WTC11 (cell line): ENCODE measurements at places on chromosomes 5 and 9. TPM values are rescaled to one million over a fixed set of nuclear protein-coding genes. Genes with fewer than 3 reads are reported as not detected.

- DNase-seq = no peak
Observed at GRCh38 chr5:32754284-32754683, 43.2 kb downstream of the NPR3 start.

The DNAJA1 gene
- total RNA-seq = 74.5 to 96.5 TPM (median 95.6 TPM) in 3 replicates

The PCDHA6 gene
- 2.0 to 2.4 TPM (median 2.4 TPM) in 3 replicates for total RNA-seq

- no peak for DNase-seq
Observed at GRCh38 chr5:10660720-10661387, 97.0 kb downstream of the ANKRD33B start.

The GRXCR2 gene
- not detected in 3 replicates for total RNA-seq

GRCh38 chr9:136857166-136857565, 5.0 kb downstream of the MAMDC4 start:
- no peak for DNase-seq

DNA sequence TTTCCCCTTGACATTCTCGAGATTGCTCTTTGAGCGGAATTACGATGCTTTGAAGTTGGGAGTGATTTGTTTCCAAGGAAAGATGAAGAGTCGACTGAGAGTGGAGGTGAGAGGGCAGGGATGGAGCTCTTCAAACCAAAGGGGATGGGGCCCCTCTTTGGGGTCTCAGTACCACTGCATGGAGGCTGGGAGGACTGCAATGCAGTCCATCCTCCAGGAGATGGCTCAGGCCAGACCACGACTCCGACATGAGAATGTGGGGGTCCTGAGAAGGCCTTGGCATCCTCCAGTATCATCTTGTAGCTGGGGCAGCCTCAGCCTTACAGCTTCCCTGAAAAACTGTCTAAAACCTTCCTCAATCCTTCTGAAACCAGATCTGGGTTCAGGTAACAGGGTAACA, 51.1 kb upstream of the CDKN2AIPNL start:
- no peak for DNase-seq

- no peak for DNase-seq
Observed at GRCh38 chr5:125560476-125561225, 814.2 kb upstream of the ZNF608 start.

DNA sequence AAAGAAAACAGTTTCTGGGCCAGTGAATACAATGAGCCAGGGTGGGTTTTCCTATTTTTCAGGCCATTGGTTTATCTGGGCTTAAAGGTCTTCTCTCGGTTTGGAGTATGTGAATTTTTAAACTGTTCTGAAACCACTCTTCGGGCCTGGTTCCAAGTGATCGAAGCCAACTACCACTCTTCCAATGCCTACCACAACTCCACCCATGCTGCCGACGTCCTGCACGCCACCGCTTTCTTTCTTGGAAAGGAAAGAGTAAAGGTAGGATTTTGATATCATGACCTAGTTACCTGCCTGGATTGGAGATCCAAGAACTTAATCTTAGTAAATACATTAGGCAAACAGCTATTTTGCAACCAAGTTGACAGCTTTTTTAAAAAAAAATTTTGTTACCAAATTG, 79.1 kb downstream of the WDR41 start:
- no peak for DNase-seq

- DNase-seq = peak; percentile 48
Observed at GRCh38 chr9:129174724-129175514, 3.1 kb downstream of the IER5L start.

- DNase-seq = no peak
Observed at GRCh38 chr5:31470608-31471007, 61.3 kb downstream of the DROSHA start.

The ADRB2 gene
- 1.1 to 1.3 TPM (median 1.2 TPM) in 3 replicates for total RNA-seq

- no peak for DNase-seq
Observed at GRCh38 chr9:4657426-4658159, 4.5 kb upstream of the PLPP6 start.

DNA sequence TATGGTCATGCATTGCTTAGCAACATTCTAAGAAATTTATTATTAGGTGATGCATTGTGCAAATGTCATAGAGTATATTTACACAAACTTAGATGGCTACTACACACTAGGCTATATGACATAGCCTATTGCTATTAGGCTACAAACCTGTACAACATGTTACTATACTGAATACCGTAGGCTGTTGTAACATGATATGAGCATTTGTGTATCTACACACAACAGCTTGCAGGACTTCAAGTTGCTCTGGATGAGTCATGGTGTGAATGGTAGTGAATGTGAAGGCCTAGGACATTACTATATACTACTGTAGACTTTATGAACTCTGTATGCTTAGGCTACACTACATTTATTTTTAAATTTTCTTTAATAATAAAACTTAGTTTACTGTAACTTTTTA, 107.2 kb upstream of the MAMDC2 start:
- no peak for DNase-seq

- DNase-seq = peak; percentile 70
Observed at GRCh38 chr9:33921967-33922895, 105.3 kb downstream of the UBE2R2 start.

The NADK2 gene
- 11.7 to 18.2 TPM (median 17.0 TPM) in 3 replicates for total RNA-seq

The SLC36A2 gene
- not detected in 3 replicates for total RNA-seq

DNA sequence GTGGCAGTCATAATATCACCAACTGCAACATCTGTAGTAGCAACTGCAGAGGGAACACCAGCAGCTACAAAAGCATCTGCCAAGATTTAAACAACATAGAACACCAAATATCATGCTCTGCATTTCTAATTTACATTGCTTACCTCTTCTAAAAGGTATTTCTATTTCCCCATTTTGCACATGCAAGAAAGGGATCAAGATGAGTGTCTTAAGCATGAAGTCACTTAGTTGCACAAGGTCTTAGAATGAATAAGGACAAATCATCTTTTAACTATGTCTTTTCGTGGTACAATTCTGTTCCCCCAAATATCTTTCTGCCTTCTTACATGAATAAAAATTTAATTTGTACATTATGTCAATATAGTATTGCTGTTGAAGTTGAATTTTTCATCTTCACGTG, 1746.4 kb downstream of the EFNA5 start:
- DNase-seq = no peak

GRCh38 chr9:133492061-133493021, 13.4 kb upstream of the SLC2A6 start:
- DNase-seq = no peak

The ADAMTS6 gene
- total RNA-seq = 2.6 to 3.5 TPM (median 2.8 TPM) in 3 replicates

GRCh38 chr5:115713408-115713807, 87.6 kb upstream of the TMED7 start:
- DNase-seq = no peak

The LEAP2 gene
- total RNA-seq = 1.9 to 2.4 TPM (median 2.0 TPM) in 3 replicates

GRCh38 chr5:53350368-53350767, 130.1 kb upstream of the FST start:
- no peak for DNase-seq

- DNase-seq = peak; percentile 88
Observed at GRCh38 chr5:132410451-132411303, 41.2 kb downstream of the SLC22A5 start.

- no peak for DNase-seq
Observed at GRCh38 chr9:90697808-90698207, 55.2 kb upstream of the DIRAS2 start.

- DNase-seq = no peak
Observed at GRCh38 chr5:181058786-181059296, 18.8 kb downstream of the BTNL9 start.

DNA sequence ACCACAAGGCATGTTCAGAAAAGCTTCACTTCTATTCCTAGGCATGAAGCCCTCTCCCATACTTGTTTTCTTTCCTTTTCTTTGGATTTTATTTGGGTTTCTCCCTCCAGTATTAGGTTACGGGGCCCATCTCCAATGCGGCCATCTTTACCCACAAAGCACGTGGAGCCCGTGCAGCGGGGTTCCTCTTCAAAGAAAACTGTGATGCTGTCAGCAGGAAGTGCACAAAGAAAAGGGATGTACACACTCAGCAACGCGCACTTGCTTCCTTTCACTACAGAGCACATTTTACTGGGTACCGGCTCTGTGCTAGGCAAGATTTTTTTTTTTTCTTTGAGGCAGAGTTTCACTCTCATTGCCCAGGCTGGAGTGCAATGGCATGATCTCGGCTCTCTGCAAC, 106.6 kb downstream of the COL23A1 start:
- no peak for DNase-seq
